ENCODE measurements at places on chromosomes 5 and 9. TPM values are rescaled to one million over a fixed set of nuclear protein-coding genes. Genes with fewer than 3 reads are reported as not detected.

DNA sequence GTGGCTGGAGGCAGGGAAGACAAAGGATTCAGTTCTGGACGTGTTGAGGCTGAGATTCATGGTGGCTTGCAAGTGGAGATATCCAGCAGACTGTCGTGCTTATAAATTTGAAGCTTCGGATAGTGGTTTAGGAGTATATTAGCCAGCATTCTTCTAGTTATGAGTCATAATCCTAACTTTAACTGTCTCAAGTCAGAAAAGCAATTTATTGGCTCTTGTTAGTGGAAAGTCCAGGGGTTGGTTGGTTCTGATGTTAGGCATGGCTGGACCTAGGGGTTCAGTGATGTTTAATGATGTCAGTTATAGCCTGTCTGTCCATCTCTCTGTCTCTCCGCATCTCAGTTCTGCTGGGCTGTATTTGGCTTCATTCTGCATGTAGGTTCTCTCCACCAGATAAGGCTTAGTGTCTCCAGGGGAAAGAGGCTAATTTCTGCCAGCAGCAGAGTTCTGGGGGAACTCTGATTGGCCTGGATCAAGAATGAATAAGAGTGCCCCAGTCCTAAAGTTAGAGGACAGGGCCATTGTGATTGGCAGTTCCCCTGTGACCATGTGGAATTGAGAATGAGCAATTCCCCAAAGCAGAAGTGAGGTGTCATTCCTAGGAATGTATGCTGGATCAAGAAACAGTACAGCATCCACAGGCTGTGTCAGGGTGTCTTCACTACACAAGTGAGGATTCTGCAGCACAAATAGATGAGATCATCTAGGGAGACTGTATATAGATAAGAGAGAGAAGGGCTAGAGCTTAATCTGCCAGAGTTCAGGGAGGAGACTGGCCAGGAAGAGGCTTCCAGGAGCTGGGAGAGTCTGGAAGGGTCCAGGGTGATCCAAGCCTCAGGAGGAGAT lies 72.9 kb upstream of the SHB start:
- DNase-seq, result no peak

GRCh38 chr9:86098824-86099700 lies at the start of gene GOLM1:
GOLM1 (minus strand) TSS chr9:86099558; CDS start chr9:86079320, 20,238 bp downstream.
- DNase-seq, result no peak

DNA sequence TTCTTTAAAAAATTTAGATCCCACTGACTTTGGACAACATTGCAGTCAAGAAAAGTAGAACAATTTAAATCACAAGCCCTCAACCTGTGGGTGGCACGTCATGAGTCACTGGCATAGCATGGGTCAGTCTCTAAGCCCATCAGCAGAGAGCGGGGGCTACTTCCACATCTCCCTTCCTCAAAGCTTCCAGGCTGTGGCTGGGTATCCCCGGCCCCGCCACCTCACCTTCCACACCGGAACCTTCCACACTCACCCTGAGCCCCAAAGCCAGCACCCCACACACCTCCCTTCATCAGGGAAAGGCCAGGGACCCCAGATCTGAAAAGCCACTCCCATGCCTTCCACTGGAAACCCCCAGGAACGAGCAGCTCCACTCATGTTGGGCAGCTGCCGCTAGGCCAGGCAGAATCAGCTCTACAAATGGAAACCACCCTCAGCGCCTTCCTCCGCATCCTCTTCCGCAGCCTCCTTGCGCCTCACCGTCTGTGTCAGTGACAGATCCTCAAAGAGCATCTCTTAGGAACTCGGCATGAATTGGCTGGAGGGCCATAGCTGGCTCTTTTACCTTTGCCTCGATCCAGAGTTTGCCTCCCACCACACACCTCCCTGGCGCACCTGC lies 156.5 kb downstream of the ERCC6L2 start:
- DNase-seq, result no peak

Gene PRRC1
- 29.8 TPM for total RNA-seq

Gene IGFBPL1
- total RNA-seq, result 2.0 TPM

GRCh38 chr9:89999176-89999533 lies 394.3 kb downstream of the GADD45G start:
- no peak for DNase-seq

Gene LRRTM2
- 0.17 TPM for total RNA-seq

DNA sequence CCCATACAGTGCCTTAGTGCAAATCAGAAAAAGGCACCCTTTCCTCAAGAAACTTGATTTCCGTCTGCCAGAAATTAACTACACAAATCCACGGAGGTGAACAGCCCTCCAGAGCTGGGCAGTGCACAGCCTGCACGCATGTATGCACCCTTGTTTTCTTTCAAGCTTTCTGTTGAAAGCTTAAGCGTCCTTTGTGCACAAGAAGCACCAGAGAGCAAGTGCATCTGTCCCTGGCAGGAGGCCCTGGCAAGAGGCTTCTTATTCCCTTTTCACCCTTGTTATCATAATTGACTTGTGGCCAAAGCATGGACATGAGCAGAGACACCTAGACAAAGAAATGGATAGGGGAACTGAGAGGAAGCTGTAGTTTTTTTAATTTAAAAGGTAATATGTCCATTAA lies 47.4 kb upstream of the ATG10 start:
- DNase-seq, result no peak

DNA sequence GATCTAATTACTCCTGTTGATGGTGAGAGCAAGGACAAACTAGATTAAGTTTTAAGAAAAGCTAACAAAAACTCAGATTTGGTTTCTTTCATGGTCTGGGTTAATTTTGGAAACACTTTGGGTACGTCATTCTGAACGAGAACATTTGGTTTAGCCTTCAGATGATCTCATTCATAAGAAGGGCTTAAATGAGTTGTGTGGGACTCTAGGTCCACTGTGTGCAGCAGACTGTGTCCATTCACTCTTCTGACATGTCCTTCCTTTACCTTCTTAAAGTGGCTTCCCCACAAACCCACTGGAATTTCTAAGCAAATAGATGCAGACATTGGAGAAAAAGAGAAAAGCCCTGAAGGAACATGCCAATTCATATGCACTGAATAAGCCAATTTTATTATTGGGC lies 96.8 kb downstream of the FBXO4 start:
- no peak for DNase-seq

- no peak for DNase-seq
Observed at GRCh38 chr5:57529864-57530263, 47.3 kb upstream of the ACTBL2 start.

Gene CYLC2
- total RNA-seq, result not detected

- DNase-seq, result no peak
Observed at GRCh38 chr9:520302-520701, 305.6 kb downstream of the DOCK8 start.

Gene NR5A1
- 0.17 TPM for total RNA-seq

- DNase-seq, result no peak
Observed at GRCh38 chr9:125564631-125565030, 142.4 kb downstream of the MAPKAP1 start.

DNA sequence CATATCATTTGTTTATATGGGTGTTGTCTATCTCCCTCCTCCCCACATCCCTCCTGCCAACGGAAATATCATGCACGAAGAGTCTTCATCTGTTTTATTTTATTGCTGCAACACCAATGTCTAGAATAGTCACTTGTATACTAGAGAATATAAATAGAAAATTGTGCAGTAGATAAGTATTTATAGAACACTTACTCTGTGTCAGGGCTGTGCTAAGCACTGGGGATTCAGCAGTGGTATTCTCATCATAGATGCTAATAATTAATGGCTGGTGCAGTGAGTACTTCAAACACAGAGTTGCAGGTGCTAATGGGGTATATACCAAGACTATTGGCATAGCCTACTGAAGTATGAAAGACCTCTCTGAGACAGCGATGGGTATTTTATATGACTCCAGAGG lies 353.5 kb upstream of the CDH6 start:
- no peak for DNase-seq

DNA sequence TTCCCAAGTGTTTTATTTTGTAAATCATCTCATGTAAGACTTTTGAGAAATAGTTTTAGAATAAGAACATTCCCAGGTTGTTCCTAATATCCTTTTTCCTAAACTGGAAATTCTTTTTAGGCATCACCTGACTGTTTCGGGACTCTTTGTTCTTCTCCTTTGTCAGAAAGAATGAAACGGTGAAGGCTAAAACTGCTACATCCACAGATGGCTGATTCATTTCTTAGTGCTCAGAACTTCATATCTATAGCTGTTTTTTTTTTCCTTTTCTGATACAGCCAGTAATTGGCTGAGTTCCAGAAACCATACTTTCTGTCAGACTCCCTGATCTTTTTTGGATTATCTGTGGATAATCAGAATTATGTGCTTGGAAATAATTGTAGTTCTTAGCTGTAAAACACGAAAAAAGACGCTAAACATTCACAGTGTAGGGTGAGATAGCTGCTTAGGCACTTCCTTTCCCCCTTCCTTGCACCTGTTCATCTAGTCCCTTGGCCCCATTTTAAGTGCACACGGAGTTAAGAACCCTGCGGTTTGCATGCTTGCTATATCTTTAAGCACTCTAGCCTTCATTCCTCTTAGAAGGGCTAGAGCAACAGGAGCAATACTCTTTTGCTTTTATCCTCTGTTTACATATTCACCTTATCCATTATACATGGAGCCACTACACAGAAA lies 283.9 kb downstream of the PJA2 start:
- DNase-seq, result no peak

- DNase-seq, result no peak
Observed at GRCh38 chr5:143908959-143909358, 97.0 kb downstream of the HMHB1 start.

- DNase-seq, result no peak
Observed at GRCh38 chr5:83914662-83915418, 194.2 kb upstream of the HAPLN1 start.

- no peak for DNase-seq
Observed at GRCh38 chr9:5515261-5515650, 4.9 kb downstream of the PDCD1LG2 start.

Gene WNK2
- total RNA-seq, result 45.5 TPM

Gene OR2S2
- not detected for total RNA-seq

DNA sequence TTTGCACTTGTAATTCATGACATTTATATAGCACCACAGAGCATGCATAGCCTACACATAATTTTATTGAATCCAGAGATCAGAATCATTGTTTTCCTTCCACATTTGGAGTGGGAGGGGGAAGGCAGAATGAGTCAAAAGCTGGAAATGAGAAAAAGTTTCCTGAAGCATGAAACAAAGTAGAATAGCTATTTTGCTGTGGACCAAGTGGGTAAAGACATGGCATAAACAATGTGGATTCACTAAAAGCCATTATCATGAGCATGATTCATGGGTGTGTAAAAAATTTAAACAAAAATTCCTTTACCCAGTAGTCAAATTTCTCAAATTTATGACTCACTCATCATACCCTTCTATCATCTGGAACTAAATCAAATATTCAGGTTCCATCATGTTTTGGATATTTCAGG lies 97.9 kb downstream of the YIPF5 start:
- no peak for DNase-seq

DNA sequence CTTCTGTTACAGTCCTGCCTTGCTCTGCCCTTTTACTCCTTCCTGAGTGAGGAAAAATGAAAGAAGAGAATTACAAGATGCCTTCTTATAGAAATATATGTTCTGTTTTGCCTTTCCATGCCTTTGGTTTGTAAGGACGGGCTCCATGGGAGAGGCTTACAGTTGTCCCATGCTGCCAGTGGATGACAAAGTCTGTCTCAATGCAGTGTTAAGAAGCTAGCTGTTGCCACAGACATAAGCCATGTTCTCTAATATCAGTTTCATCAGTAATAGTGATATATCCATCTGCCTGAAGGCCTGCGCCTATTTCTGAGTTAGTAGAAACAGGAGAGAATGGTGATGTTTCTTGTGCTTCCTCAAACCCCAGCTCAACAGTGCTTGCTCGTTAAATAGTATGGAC lies 27.8 kb downstream of the C5orf22 start:
- no peak for DNase-seq

GRCh38 chr5:158998793-158999325 lies 100.9 kb downstream of the EBF1 start:
- DNase-seq, result no peak

Gene PDCD1LG2
- 3.1 TPM for total RNA-seq

GRCh38 chr5:56259002-56259511 lies 25.9 kb upstream of the ANKRD55 start:
- no peak for DNase-seq

- no peak for DNase-seq
Observed at GRCh38 chr5:15544039-15544438, 44.1 kb downstream of the FBXL7 start.

GRCh38 chr5:35857606-35858205 lies 1.0 kb downstream of the IL7R start:
- DNase-seq, result no peak

- peak; percentile 66 for DNase-seq
Observed at GRCh38 chr9:69386651-69387050, 61.6 kb downstream of the ENTREP1 start.

DNA sequence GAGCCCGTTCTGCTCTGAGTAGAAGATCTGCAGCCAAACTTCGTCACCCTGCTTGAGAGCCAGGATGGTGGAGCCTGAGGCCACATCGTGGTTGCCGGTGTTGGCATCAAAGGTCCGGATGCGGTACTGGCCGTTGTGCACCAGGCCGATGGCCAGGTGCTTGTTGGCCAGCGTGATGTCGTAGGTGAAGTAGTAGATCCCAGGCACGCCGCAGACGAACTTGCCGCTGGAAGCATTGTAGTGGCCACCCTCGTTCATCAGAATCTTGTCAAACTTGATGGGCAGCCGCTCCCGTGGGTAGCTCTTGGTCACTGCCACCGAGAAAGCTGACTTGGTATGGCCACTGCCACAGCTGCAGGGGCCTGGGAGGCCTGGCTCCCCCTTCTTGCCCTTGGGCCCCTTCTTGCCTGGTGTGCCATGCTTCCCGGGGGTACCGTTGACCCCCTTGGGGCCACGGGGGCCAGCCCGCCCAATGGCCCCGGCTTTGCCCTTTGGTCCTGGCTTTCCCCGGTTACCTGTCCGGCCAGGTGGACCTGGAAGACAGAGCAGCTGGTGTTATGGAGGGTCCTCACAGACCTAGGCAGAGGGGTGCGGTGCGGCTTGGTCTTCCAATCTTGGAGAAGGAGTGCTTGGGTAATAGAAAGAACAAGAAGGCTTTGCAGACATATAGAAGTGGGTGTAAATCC lies 21.0 kb downstream of the C1QTNF2 start:
- no peak for DNase-seq

- no peak for DNase-seq
Observed at GRCh38 chr5:130870691-130871090, 294.4 kb downstream of the HINT1 start.

Gene GIN1
- total RNA-seq, result 5.6 TPM

GRCh38 chr5:127969002-127969401 lies 114.6 kb upstream of the SLC12A2 start:
- DNase-seq, result no peak

- DNase-seq, result no peak
Observed at GRCh38 chr9:99037769-99038483, 67.0 kb upstream of the TGFBR1 start.

DNA sequence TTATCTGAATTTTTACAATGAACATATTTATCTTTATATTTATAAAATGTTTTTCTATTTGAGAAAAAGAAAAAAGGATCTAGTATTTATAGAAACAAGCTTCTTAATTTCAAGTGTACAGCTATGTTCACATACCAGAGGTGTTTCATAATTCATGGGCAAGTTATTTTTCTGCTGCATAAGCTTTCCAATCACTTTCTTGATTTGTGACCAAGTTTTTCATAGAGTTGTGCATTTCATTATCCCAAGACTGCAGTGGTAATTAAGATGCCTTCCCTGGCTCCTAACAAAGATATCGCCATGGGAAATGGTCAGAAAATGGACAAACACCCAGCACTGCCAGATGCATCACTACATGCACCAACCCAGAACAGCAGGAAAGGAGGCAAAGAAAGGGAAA lies 124.6 kb downstream of the GNAQ start:
- DNase-seq, result no peak
